Upper lobe of right lung (tissue), 1 donor: ENCODE measurements at places on chromosomes 12 and 14. TPM values are rescaled to one million over a fixed set of nuclear protein-coding genes. Genes with fewer than 3 reads are reported as not detected.

GRCh38 chr12:42507565-42507964 is 82.0 kb downstream of the PRICKLE1 start:
- DNase-seq = no peak
- no peaks in the 10 kb centered on the region for H3K36me3 ChIP-seq
- H3K4me3 ChIP-seq = no peak overlapping the region
- H3K4me1 ChIP-seq = no peaks in the 10 kb centered on the region
- no peaks in the 10 kb centered on the region for H3K27me3 ChIP-seq
- H3K27ac ChIP-seq = no peak overlapping the region

P2RX2 gene
- total RNA-seq = 0.55 TPM

DNA sequence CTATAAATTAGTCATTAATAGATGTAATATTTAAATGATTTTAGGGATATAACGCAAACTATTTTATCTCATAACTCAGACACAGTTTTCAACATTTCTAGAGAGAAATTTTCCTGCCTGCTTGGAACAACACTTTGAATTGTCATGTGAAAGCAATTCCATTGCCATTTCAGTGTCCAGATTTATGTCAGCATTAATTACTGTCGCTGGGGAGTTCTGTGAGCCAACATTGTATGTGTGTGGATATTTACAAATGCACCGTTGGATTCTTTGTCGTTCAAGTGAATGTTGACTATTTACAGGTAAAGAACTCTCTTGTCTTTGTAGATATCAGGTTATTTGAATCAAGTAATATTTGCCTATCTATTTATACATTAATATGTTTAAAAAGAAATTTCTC is 465.3 kb upstream of the RGS6 start:
- no peak overlapping the region for H3K4me3 ChIP-seq
- no peaks in the 10 kb centered on the region for H3K36me3 ChIP-seq
- H3K27ac ChIP-seq = no peak overlapping the region
- H3K4me1 ChIP-seq = no peaks in the 10 kb centered on the region

GRCh38 chr12:103336940-103337339 is 158.8 kb downstream of the C12orf42 start:
- H3K27ac ChIP-seq = no peak overlapping the region
- no peaks in the 10 kb centered on the region for H3K4me1 ChIP-seq
- DNase-seq = no peak
- no peaks in the 10 kb centered on the region for H3K27me3 ChIP-seq

PPM1H gene
- total RNA-seq = 8.0 TPM

DNA sequence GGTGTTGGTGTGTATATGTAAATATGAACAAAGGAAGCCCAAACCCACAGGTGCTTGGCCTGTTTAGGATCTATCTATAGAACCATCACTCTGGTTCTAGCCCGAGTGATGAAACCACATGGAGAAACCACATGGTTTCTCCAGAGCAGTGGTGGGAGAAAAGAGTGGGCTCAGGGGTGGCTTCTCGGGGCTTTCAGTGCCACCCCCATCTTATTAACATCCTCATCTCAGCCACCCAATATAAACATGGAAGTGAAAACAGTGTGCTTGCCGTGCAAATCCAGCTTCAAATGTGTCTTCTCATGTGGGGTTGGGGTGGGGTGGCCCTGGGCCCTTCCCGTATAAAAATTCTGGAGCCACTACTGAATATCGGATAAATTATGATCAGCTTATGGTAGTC is 109.0 kb downstream of the STAB2 start:
- no peak overlapping the region for H3K4me3 ChIP-seq
- H3K36me3 ChIP-seq = no peaks in the 10 kb centered on the region
- H3K4me1 ChIP-seq = no peaks in the 10 kb centered on the region
- no peak overlapping the region for H3K27ac ChIP-seq

NCOR2 gene
- 336 TPM for total RNA-seq

DNA sequence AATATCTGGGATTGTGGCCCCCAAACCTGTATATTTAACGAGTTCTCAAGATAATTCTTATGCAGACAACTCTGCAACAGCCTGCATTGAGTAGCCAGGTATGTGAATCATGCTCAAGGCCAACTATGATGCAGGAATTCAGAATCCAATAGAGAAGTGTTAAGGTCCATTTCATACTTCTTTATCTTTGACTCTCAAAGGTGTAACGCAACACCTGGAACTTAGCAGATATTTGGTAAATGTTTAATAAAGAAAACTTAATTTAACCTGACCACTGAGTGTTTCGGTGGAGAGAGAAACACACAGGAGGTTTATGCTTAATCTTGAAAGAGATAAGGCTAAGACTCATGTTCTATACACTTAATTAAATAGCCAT is 156.5 kb upstream of the PLEKHG7 start:
- H3K4me3 ChIP-seq = no peak overlapping the region
- peaks cover 13% of the 10 kb centered on the region for H3K4me1 ChIP-seq
- no peak for DNase-seq
- H3K27me3 ChIP-seq = no peaks in the 10 kb centered on the region
- no peak overlapping the region for H3K27ac ChIP-seq
- H3K36me3 ChIP-seq = no peaks in the 10 kb centered on the region

- no peaks in the 10 kb centered on the region for H3K36me3 ChIP-seq
- no peak overlapping the region for H3K27ac ChIP-seq
- no peaks in the 10 kb centered on the region for H3K4me1 ChIP-seq
These were observed 446.4 kb downstream of the EGLN3 start for GRCh38 chr14:33504246-33505099.

TCL1B gene
- not detected for total RNA-seq

DNA sequence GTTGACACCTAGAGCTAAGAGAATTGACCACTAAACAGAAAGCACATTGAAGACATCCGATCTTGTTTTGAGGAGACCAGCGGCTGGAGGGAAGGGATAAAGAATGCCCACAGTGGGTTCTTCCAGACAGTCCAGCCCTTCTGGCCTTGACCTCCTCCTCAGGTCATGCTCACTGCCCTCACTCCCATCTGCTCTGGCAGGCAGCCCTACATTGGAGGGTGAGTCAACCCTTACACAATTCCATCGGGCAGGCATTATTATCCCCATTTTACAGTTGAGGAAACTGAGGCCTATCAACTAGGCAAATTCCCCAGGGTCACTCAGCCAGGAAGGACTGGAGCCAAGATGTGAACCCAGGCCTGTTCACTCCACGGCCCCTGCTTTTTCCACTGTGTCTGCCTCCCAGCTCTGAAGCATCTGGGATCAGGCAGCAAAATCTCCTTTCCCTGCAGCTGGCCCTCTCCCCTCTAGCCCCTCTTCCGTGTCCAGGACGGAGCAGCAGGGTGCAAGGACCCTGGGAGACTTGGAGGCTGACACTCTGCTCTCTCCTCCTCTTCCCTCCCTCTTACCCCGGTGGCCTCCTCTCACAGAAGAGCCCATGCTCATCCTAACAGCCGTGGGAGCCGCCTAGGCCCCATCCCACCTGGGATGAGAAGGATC is 5.3 kb downstream of the SCNN1A start:
- H3K4me3 ChIP-seq = no peak overlapping the region
- DNase-seq = no peak
- H3K27me3 ChIP-seq = no peaks in the 10 kb centered on the region
- H3K4me1 ChIP-seq = peaks cover 38% of the 10 kb centered on the region
- H3K36me3 ChIP-seq = no peaks in the 10 kb centered on the region
- H3K27ac ChIP-seq = peak overlapping the region; percentile 6

- H3K27ac ChIP-seq = no peak overlapping the region
- no peaks in the 10 kb centered on the region for H3K4me1 ChIP-seq
- peaks cover 11% of the 10 kb centered on the region for H3K36me3 ChIP-seq
These were observed 34.3 kb upstream of the TEX22 start for GRCh38 chr14:105363847-105364708.

- no peaks in the 10 kb centered on the region for H3K27me3 ChIP-seq
- no peak overlapping the region for H3K27ac ChIP-seq
- H3K4me1 ChIP-seq = peaks cover 7% of the 10 kb centered on the region
- no peak for DNase-seq
- no peak overlapping the region for H3K4me3 ChIP-seq
These were observed 178.9 kb upstream of the BCL2L14 start for GRCh38 chr12:11891754-11892386.

GRCh38 chr12:127363392-127363791 is 903.6 kb upstream of the TMEM132C start:
- H3K36me3 ChIP-seq = no peaks in the 10 kb centered on the region
- H3K4me1 ChIP-seq = no peaks in the 10 kb centered on the region
- H3K27me3 ChIP-seq = no peaks in the 10 kb centered on the region
- no peak for DNase-seq
